CD4-positive, alpha-beta T cell (primary cell): ENCODE measurements at places on chromosomes 3 and 15.
A peak's percentile ranks its signal among the peaks of the same experiment; 100 is the strongest.

GRCh38 chr3:187207624-187208023 is 10.3 kb downstream of the RTP1 start:
- DNase-seq: no peak

- DNase-seq: no peak
These were observed 878.8 kb downstream of the NAALADL2 start for GRCh38 chr3:175737646-175738572.

GRCh38 chr3:144429719-144430121 is 458.1 kb downstream of the DIPK2A start:
- DNase-seq: no peak

DNA sequence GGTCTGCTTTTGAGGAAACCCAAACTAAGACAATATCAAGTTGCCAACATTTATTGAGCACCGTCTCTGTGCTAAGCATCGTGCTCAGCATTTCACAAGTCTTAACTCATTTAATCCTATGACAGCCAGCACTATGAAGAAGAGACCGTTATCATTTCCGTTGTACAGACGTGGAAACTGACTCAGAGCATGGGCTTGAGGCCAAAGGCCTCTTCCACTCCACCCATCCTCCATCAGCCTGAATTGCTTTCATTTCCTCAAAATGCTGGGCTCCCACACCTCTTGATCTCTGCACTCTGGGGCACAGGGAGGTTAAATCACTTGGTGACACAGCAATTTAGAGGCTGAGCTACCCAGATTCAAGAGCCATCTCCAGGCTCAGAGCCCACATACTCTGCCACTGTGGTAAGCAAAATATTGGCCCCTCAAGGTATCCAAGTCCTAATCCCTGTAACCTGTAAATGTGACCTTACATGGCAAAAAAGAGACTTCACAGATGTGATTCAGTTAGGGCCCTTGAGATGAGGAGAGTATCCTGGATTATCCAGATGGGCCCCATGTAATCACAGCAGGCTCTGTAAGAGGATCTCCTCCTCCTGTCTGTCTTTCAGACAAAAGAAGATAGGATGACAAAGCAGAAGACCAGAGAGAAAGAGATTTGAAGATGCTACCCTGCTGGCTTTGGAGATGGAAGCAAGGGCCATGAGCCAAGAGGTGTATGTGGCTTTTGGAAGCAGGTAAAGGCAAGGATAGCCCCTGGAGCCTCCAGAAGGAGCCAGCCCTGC is 24.3 kb upstream of the FLNB start:
- DNase-seq: peak; percentile 14

GRCh38 chr3:126354776-126355175 is 2.4 kb downstream of the KLF15 start:
- no peak for DNase-seq

DNA sequence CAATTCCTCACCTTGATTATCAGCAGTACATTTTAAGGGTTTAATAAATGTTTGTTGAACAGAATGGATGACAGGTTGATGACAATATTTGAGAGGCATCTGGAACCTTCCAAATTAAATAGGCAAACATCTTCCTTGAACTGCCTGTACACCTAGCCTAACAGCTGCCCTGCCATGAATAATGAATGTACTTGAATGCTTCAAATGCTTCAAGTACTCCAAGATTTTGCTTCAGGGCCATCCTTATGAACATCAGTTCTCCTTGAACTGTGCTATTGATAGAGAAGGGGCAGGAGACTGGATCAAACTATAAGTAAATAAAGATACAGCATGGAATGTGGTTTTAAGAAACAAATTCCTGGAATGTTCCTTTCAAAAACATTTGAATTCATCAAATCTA is 136.8 kb downstream of the CHST2 start:
- no peak for DNase-seq

DNA sequence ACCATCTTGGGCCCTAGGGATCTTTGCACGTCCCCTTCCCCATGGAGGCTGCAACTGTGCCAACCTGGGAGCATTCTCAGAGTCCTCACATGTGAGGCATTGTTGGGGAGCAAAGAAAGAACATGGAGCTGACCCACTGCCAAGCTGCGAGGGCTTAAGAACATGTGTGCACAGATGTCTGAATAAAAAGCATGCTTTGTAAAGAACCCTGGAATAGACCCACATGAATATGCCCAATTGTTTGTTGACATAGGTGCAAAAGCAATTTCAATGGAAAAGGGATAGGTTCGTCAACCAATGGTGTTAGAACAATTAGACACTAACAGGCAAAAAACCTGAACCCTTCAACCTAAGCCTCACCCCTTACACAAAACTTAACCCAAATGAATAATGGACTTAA is 9.3 kb downstream of the PGPEP1L start:
- DNase-seq: no peak

- no peak for DNase-seq
These were observed 198.1 kb downstream of the MBNL1 start for GRCh38 chr3:152466784-152467183.

DNA sequence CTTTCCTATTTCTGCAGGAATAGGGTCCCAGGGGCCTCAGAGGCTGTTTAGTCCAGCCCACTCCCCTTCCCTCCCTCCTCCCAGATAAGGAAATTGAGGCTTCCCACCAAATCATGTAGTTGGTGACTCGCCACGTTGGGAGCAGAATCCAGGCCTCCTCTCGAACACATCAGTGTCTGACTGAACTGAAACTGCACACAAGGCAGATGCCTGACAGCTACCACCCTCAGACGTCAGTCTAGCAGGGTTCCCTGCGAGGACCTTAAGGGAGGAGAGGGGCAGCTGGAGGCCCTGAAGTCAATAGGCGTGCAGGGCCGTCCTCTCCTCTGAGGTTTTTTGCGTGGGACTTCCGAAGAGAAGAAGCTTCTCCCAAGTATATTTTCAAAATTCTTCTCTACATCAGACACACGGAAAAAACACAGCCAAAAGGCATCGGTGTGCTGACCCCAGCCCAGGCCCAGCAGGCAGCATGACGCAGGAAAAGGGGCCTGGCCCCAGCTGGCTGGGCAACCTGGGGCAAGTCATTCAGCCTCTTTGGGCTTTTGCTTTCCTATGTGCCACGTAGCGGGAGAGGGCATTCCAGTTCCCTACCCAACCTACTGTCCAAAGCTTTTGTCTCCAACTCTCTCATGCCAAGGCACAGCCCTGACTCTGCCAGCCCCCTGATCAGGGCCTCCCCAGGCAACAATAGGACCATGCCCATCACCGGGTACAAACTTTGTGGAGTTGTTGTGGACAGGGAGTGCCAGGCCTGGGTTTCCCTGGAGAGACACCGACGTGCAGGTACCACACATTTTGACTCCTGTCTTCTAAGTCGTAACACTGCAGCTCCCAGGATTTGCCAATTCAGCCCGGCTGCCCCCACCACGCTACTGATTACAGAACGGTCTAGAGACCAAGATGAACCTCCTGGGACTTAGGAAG is 283.1 kb downstream of the XXYLT1 start:
- no peak for DNase-seq

DNA sequence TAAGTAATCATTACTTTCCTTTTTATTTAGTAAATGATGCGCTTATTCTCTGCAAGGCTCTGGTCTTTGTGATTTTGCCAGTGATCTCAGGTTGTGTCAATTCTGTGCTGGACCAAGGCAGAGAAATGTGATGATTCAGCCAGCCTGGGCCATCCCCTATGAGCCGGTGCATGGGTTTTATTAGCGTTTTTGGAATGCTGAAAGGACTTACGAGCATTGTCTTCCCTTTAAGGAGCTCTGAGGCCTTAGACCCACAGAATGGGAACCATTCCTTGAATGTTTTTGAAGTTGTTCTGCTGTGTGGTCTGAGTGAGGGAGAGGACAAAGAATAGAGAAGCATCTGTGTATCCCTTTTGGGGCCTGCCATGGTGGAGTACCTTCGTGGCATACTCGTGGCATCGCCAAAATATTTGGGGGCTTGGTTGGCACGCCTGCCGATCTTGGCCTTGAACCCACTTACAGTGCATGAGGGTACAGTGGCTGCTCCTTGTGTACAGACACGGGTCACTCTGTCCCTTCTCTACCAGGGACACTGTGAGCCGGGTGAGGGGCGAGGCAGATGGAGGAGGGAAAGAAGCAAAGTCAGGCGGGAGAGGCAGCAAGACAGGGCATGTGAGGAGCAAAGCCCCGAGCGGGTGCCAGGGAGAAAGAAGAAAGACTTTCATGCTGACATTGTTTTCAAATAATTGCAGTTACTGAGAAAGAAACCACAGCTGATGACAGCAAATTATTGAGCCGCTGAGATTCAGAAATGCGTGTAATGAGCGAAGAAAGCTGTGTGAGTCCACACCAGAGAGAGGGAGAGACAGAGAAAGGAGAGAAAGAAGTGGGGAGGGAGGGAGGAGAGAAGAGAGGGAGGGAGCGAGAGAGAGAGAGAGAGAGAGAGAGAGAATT is 269.4 kb upstream of the RGMA start:
- DNase-seq: no peak

- DNase-seq: no peak
These were observed 327.5 kb downstream of the RORA start for GRCh38 chr15:60901647-60902046.

DNA sequence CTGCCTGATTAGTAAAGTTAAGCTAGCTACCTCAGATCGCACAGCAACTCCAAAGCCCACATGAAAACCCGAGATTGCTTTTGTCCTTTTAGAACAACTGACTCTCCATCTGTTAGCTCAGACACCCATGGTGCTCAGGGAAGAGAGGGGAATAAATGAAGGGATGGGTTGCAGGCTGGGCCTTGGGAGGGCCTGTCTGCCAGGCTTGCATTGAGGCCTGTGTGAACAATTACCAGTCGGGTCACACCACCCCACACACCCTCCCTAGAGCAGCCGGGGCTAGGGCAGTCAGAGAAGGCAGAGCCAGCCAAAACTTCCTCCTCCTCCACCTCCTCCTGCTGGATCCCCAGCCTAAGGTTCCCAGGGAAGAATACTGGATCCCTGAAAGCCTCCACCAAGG is 8.8 kb upstream of the PRKAR2A start:
- no peak for DNase-seq

DNA sequence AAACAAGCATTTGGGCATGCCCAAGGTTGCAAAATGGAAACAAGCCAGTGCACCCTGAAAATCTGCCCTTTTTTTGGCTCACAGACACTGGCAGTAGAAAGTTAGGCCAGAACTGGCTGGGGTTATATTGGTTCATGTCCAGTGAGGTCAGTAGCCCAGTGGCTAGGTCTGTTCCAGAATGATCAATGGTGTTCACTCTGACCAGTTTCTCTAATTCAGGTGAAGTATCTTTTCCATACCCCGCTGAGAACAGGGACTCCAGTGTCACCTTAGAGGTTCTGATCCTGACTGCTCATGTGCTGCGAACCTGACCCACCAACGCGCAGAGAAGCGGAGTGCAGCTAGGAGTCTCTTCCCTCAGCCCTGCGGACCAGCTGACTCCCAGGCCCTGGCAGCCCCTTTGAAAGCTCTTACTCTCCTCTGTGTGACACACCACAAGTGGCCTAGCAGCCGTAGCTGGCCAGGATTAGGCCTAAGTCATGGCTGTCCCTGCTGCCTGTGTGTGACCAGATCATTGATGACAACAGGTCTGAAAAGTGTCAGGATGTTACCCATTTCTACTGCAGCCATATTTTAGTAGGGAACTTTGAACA is 123.5 kb downstream of the GHSR start:
- DNase-seq: no peak

GRCh38 chr3:197376020-197376419 is 77.6 kb upstream of the DLG1 start:
- DNase-seq: no peak

- DNase-seq: no peak
These were observed 64.7 kb downstream of the IGF1R start for GRCh38 chr15:98712845-98713584.

GRCh38 chr3:141878326-141878725 is 1.9 kb downstream of the ATP1B3 start:
- no peak for DNase-seq

- no peak for DNase-seq
These were observed 13.7 kb downstream of the PLEKHO2 start for GRCh38 chr15:64855205-64855975.

GRCh38 chr15:74212494-74212893 is 9.9 kb upstream of the STRA6 start:
- no peak for DNase-seq

DNA sequence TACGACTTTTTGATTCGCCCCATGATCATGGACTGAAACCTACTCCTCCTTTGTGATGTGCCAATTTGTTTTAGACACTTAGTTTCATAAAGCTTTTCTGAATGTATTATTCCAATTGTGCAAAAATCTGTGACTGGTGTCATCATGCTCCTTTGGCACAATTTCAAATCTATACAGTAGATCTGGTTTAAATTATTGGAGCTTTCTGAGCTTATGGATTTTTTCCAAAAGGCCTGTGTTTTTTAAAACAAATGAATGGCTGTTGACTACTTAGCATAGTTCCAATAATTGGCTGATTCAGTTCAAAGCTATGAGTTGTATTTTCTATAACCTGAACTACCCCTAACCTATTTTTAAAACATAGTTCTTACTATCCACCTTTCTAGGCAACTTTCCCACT is 282.7 kb downstream of the CNTN3 start:
- no peak for DNase-seq

DNA sequence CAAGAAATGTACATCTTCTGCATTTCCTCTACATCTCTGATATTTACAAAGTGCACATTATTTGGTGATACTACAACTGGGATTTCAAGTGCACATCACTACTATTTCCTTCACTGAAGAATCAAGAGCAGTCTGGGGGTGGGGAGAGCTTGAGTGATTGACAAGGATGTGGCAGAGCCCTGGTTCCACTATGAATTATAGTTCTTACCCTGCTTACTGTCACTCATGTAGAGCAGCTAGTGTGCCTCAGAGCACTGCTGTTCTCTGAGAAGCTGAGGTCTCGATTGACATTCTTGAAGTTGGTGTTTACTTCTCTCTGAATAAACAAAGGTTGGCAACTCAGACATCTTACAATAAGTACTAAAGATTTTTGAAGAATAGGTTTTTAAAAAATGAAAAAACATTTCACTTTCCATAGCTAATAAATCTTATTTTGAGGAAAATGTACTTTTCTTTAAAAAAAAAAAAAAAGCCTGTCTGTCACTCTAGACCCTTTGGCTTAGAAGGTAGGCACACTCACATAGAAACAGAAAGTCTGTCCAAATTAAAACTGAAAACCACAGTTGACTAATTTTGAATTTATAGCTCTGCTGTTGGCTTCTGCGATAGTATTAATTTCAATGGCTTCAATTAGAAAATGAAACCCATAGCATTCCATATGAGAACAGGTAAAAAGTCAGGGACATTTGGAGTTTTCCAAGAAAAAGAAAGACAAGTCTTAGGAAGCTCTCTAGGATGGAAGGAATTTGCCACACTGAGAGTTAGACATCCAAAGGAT is 5.6 kb downstream of the GREM1 start:
- no peak for DNase-seq

- DNase-seq: no peak
These were observed 80.2 kb downstream of the ABI3BP start for GRCh38 chr3:100912976-100913545.

- DNase-seq: no peak
These were observed 30.8 kb upstream of the SLC25A36 start for GRCh38 chr3:140910860-140911259.

- no peak for DNase-seq
These were observed 17.6 kb upstream of the SLC41A3 start for GRCh38 chr3:126101521-126101982.

- no peak for DNase-seq
These were observed 106.7 kb downstream of the GABRB3 start for GRCh38 chr15:26665957-26666791.

- no peak for DNase-seq
These were observed 23.4 kb downstream of the WHAMM start for GRCh38 chr15:82832601-82833361.
